ENCODE measurements at places on chromosomes 11 and 22.

DNA sequence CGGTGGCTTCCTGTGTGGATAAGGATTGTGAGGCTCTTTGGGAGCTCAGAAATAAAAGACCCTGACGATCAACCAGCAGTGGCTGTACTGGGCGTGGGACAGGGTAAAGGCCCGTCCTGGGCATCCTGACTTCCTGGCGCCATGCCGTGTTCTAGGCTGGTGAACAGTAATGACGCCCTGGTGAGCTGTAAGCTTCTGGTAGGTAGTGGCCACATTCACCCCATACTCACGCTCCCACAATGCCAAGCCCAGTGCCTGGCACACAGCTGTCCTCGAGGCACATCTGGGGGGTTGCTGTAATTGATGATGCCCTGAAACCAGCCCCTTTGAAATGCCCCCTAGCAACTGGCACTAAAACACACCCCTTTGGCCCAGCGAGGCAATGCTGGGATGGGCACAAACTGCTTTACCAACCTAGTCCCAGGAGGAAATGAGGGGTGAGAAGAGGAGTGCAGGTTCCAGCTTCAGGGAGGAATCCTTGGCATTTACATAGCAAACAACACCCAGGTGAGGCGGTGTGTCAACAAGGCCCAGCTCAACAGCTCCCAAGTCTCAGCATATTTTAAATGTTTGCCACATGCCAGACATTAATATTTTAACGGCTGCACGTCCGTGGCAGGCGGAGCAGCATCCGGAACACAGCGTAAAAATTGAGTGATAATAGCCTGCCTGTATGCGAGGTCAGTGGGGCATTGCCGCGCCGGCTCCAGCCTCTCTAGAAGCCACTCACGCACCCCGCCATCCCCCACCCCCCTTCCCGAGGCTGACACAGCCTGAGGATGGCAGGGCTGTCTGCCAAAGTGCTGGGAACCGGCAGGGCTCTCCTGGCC, 79.3 kb downstream of the DSCAML1 start:
- no peak for DNase-seq

DNA sequence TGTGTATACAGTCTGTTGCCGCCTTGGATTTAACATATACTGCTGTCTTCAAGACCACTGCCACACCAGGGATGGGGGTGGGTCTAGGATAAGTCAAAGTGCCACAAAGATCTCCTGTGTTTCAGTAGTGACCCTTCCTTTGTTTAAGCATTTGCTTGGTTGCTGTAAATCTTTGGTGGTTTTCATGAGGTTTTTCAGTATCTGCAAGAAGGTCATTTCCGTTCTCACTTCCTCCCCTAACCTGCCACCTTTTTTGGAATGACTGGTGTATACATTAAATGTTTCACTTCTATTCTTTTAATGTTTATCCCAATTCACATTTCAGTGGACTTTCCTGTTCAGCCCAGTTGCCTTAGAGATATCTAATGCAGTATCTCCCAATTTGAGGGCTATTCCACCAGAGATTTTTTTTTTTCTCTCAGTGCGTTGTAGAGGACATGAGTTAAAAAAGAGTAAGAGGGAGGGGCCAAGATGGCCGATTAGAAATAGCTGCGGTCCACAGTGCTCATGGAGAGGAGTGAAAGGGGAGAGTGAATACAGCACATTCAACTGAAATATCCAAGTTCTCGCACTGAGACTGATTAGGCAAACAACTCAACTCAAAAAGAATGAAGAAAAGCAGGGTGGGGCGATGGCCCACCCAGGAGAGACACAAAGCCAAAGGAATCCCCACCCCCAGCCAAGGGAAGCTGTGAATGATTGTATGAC, 43.2 kb downstream of the USP47 start:
- DNase-seq = no peak

DNA sequence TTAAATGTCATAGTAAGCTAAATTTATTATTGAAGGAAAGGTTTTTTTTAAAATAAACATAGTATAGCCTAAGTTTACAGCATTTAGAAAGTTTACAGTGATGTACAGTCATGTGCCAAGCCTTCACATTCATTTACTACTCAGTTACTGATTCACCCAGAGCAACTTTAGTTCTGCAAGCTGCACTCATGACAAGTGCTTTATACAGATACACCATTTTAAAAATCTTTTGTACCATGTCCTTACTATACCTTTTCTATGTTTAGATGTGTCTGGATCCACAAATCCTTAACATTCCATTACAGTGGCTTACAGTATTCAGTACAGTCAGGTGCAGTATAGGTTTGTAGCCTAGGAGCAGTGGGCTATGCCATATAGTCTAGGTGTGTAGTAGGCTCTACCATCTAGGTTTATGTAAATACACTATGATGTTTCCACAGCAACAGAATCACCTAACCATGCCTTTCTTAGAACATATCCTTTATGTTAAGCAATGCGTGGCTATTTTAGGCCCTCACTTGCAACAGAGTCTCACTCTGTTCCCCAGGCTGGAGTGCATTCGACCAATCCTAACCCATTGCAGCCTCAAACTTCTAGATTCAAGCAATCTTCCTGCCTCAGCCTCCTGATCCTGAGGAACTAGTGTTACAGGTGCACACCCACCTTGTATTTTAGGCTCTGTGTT, 79.5 kb upstream of the SLC25A18 start:
- no peak for DNase-seq

DNA sequence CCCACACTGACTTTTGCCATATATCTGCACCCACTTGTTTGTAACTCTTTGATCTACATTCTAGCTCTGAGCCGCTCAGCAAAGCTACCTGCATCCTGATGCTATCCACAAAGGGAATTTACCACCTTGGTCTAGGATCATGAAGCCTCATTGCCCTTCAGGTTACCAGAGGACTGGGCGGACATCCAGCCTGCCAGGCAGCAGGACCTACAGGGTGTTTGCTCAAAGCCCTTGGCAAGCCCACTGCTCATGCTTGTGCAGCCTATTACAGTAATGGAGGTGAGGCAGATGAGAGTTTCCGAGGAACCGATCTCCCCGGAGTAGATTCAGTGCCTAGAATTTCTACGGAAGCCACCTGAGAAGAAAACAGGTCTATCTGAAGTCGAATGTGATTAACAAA, 417.2 kb downstream of the OPCML start:
- no peak for DNase-seq

GRCh38 chr11:16097543-16097942, 258.8 kb downstream of the SOX6 start:
- no peak for DNase-seq

DNA sequence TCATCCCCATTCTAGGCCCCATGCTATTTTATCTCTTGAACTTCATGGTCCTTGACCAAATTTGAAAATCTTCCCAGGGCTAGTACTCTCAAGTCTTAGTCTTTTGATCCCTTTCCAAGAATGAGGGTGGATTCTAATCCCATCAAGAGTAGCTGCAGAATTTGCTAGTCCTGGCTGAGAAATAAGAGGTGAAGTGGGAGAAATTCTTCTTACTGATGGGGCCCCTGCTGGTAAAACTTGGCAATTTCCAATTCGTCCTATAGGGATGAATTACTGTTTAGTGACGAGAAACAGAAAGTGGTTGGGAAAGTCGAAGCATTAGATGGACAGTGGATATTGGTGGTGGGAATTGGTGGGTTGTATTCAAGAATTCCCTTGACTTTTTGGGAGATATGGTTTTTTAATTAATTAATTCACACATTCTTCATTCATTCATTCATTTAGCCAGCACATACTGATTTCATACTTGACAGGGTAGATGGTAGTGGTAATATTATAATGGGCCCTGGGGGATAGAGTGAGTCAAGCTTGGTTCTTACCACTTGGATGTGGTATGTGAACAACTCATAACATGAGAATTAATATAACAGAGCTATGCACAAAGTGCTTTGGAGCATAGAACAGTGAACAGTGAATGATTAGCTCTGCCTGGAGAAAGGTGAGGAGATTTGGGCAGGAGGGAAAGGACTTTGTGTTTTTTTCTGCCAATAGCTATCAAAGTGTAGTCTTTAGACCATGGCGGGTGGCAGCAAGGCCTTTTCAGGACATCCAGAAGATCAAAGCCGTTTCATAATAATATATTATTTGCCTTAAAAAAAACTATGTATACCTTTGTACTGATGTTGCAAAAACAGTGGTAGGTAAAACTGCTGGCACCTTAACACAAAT, 103.8 kb downstream of the STIM1 start:
- DNase-seq = no peak

- no peak for DNase-seq
Measured at GRCh38 chr22:31128156-31128555, 5.4 kb downstream of the INPP5J start.

GRCh38 chr11:59119826-59120225, 12.8 kb downstream of the FAM111B start:
- no peak for DNase-seq

DNA sequence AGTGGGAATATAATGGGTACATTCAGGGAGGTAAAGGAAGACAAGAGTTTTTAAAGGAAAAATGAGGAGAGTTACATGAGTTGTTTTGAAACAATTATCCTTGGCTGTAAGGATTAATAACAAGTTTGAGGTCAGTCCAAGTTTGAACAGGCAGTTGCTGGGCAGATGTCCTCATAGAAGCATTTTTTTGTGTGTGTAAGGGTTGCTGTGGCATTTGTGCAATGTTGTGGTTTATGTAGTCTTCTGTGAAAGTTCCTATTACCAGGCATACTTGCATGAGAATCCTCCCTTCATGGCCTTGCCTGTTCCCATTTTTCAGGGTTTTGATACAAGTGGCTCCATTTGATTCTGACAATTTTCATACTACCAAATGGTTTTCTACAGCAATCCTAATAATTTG, 400.2 kb downstream of the KCNA4 start:
- DNase-seq = no peak

- no peak for DNase-seq
Measured at GRCh38 chr11:102269927-102270326, 47.4 kb upstream of the BIRC3 start.

GRCh38 chr11:32792948-32793475, 1.4 kb downstream of the CCDC73 start:
- peak; percentile 40 for DNase-seq

DNA sequence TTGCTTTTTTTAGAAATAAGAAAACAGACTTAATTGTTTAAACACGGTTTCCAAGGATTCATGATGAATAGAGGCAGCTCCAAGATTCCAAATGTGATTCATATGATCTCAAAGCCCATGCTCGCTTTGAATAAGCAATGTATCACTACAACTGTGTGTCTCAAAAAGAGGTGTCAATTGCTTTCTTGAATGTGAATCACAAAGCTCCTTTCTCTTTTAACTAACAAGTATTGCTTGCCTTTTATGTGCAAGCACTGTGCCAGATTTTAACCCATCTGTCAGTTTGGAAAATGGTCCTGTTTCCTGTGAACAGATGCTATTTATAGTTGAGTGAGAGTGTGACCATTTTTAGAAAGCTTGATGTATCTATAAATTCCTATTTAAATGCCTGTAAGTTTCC, 6.5 kb downstream of the OOSP1 start:
- DNase-seq = no peak

DNA sequence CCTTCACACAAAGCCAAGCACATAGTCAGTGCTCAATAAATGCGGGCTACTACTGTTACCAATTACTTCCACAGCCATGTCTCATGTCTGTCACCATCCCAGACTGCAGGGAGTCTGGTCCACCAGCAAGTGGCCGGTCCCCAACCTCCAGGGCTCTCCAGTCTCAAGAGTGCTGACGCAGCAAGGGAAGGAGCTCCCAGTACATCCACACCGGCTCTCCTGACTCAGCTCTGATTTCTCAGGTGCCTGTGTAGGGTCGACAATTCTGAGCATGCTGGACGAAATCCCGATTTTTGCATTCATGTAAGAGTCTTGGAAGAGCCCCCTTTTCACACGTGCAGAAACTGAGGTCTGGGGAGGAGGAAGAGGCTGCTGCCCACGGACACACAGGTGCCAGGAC, 10.3 kb upstream of the NEFH start:
- DNase-seq = no peak

DNA sequence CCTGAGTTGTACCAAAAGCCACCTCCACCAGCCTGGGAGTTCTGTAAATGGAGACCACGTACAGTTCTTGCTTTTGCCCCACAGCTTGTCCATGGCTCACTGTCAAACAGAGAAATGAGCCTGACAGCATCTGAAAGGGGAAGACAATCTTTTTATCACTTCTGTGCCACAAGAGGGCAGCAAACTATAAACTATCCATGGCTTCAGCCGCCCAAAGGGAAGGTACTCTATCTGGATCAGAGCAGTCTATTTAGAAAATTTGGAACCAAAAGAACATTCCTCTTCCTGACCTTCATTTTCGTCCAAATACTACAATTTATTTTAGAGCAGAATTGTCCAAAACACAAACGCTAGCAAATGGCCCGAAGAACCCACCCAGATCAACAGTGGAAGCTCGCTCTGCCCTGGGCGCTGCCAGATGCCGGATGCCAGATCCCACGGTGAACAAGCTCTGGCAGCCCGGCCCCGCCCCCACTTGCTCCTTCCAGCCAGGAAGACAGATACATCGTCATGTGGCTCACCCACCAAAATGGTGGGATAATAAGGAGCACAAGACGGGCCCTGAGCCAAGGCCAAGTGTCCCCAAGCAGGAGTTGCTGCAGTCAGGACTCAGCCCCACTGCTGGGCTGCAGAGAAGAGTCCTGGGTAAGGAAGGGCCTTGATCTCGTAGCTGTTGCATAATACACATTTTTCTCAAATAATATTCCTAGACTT, 23.9 kb upstream of the SCGB1A1 start:
- peak; percentile 54 for DNase-seq
